Sciatic nerve (tissue), 2 donors: ENCODE measurements at places on chromosomes 3 and 15. TPM values are rescaled to one million over a fixed set of nuclear protein-coding genes. Genes with fewer than 3 reads are reported as not detected.

ITGA11 gene
- 10.3 TPM for total RNA-seq

HCN4 gene
- total RNA-seq: not detected

MB21D2 gene
- 7.8 TPM for total RNA-seq

PXK gene
- 34.1 TPM for total RNA-seq

CD96 gene
- total RNA-seq: 1.7 TPM

RTP1 gene
- not detected for total RNA-seq

SLC24A5 gene
- 0.89 TPM for total RNA-seq

ECE2 gene
- total RNA-seq: not detected

REC114 gene
- not detected for total RNA-seq

GOLGA6L2 gene
- total RNA-seq: not detected

ARID3B gene
- total RNA-seq: 5.5 TPM

SERINC4 gene
- 0.31 TPM for total RNA-seq

MFAP1 gene
- total RNA-seq: 17.3 TPM

EIF5A2 gene
- total RNA-seq: 19.1 TPM

PLA2G4E gene
- not detected for total RNA-seq

SYNM gene
- total RNA-seq: 33.7 TPM

RPP14 gene
- total RNA-seq: 12.5 TPM

GOLGA8N gene
- 35.0 TPM for total RNA-seq

CACNA2D2 gene
- total RNA-seq: 1.8 TPM

EPHB3 gene
- 15.2 TPM for total RNA-seq

MDFIC2 gene
- total RNA-seq: not detected

MRAS gene
- total RNA-seq: 314 TPM

PLSCR5 gene
- not detected for total RNA-seq

CX3CR1 gene
- 18.5 TPM for total RNA-seq

CAND2 gene
- total RNA-seq: 16.8 TPM

SNURF gene
- total RNA-seq: 30.3 TPM

LRTM1 gene
- not detected for total RNA-seq

CHRNA5 gene
- 1.8 TPM for total RNA-seq

POLR2H gene
- 57.8 TPM for total RNA-seq

KCNMB2 gene
- total RNA-seq: not detected

BAHD1 gene
- 17.2 TPM for total RNA-seq

IL5RA gene
- total RNA-seq: 0.49 TPM

PPP1R14D gene
- total RNA-seq: not detected

SCN11A gene
- 0.71 TPM for total RNA-seq

GOLGA6L25 gene
- total RNA-seq: not detected

FOXL2NB gene
- not detected for total RNA-seq

ARPP21 gene
- 0.62 TPM for total RNA-seq

NUDT16 gene
- total RNA-seq: 26.2 TPM

CD80 gene
- 1.6 TPM for total RNA-seq

CATSPER2 gene
- 12.5 TPM for total RNA-seq

LRRC3B gene
- 0.45 TPM for total RNA-seq

C2CD4A gene
- total RNA-seq: not detected

RASGRP1 gene
- 1.2 TPM for total RNA-seq

C3orf22 gene
- total RNA-seq: not detected

PLSCR2 gene
- total RNA-seq: 0.71 TPM

FRMD5 gene
- total RNA-seq: 6.7 TPM

RTP4 gene
- total RNA-seq: 2.1 TPM
